ENCODE measurements at places on chromosomes 5 and 9.

GRCh38 chr5:173679909-173680630 is 63.6 kb upstream of the BOD1 start:
- H3K4me1 ChIP-seq, result peaks cover 2% of the 10 kb centered on the region
- H3K4me3 ChIP-seq, result no peak overlapping the region
- no peak overlapping the region for H3K27ac ChIP-seq
- DNase-seq, result no peak
- H3K27me3 ChIP-seq, result no peaks in the 10 kb centered on the region

GRCh38 chr5:141872496-141873356 is 5.5 kb downstream of the PCDH1 start:
- peaks cover 57% of the 10 kb centered on the region for H3K27me3 ChIP-seq
- H3K36me3 ChIP-seq, result no peaks in the 10 kb centered on the region
- peaks cover 6% of the 10 kb centered on the region for H3K4me1 ChIP-seq
- DNase-seq, result no peak

GRCh38 chr9:128742401-128742800 is 18.5 kb upstream of the ZDHHC12 start:
- no peak for DNase-seq
- no peak overlapping the region for H3K27ac ChIP-seq
- H3K27me3 ChIP-seq, result no peaks in the 10 kb centered on the region
- H3K4me1 ChIP-seq, result no peaks in the 10 kb centered on the region
- no peak overlapping the region for H3K4me3 ChIP-seq

DNA sequence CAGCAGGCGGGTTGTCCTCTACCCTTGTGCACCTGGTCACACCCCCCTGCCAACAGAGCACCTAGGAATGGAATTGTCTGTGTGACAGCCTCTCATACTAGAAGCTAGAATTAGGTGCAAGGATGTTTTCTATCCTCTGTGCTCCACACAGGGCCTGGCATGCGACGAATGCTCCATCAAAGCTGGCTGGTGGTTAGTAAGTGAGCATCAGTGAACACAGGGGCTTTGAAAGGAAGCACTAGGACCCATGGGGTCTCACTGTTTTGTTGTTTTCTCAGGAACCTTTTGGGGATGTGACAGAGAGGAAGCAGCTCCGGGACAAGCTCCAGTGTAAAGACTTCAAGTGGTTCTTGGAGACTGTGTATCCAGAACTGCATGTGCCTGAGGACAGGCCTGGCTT is 32.3 kb downstream of the GALNT12 start:
- no peaks in the 10 kb centered on the region for H3K4me1 ChIP-seq
- H3K27ac ChIP-seq, result no peak overlapping the region
- no peaks in the 10 kb centered on the region for H3K27me3 ChIP-seq
- no peak for DNase-seq
- H3K4me3 ChIP-seq, result no peak overlapping the region
- H3K36me3 ChIP-seq, result no peaks in the 10 kb centered on the region

- H3K4me1 ChIP-seq, result no peaks in the 10 kb centered on the region
- H3K4me3 ChIP-seq, result no peak overlapping the region
- no peaks in the 10 kb centered on the region for H3K36me3 ChIP-seq
- H3K27me3 ChIP-seq, result no peaks in the 10 kb centered on the region
Measured at GRCh38 chr9:134533850-134534588, 107.6 kb upstream of the COL5A1 start.

All from activated T-helper 2 cell treated with anti-CD3 and anti-CD28 coated beads, Interferon-gamma antibody, Interleukin-2, Interleukin-4, amounts not matched to agents 10 μg/mL and 5 μg/mL and 100 μg/mL, durations not matched to agents 14 hours and 24 hours and 36 hours (primary cell).